ENCODE measurements at places on chromosomes 5 and 9. TPM values are rescaled to one million over a fixed set of nuclear protein-coding genes. Genes with fewer than 3 reads are reported as not detected.

ST8SIA4 gene
- 1.1 TPM for total RNA-seq

ANKRD31 gene
- not detected for total RNA-seq

HRH2 gene
- total RNA-seq, result 0.26 TPM

FOXD4L3 gene
- not detected for total RNA-seq

PSIP1 gene
- 59.4 TPM for total RNA-seq

ZNF300 gene
- 4.4 TPM for total RNA-seq

IFNA2 gene
- not detected for total RNA-seq

SLC6A18 gene
- not detected for total RNA-seq

SLC36A3 gene
- total RNA-seq, result not detected

CDO1 gene
- 6.3 TPM for total RNA-seq

ABO gene
- not detected for total RNA-seq

PGM5 gene
- total RNA-seq, result 0.26 TPM

PLEKHG4B gene
- not detected for total RNA-seq

FOXD4L4 gene
- total RNA-seq, result 0.25 TPM

OSMR gene
- 14.6 TPM for total RNA-seq

GARIN3 gene
- total RNA-seq, result not detected

WDR38 gene
- 0.07 TPM for total RNA-seq

WDR70 gene
- total RNA-seq, result 35.9 TPM

LCNL1 gene
- total RNA-seq, result not detected
